ENCODE measurements at places on chromosomes 1 and 21.

DNA sequence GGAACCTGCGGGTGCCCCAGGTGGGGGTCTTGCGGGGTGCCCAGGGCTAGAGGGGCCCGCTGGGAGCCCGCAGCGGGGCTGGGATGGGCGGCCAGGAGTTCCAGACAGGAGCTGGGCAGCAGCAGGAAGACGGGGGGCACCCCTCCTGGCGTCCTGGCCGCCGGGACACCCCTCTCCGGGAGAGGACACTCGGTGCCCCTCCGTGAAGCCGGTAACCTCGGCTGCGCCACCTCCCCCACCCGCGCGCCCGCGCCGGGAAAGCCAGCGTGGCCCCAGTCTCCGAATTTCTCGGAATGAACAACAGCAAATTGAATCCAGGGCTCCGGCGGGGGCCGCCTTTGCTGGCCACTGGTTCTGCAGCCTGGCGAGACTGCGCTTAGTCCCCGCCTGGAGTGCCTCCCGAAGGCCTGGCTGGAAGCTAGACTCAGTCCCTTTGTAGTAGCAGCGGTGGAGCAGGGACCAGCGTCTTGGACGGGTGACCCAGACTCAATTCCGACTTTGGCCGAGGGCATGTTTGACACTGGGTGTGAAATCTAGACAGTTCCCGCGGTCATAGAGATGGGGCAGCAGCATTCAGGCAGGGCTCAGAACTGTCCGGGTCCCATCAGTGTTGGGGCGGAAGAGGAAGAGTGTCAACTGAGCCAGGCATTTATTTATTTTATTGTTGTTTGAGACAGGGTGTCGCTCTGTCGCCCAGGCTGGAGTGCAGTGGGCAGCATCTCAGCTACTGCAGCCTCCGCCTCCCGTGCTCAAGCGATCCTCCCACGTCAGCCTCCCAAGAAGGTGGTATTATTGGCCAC is 773 bp downstream of the IFNGR2 start:
- no peak for DNase-seq

- no peak for DNase-seq
Observed at GRCh38 chr1:109134423-109134822, 20.5 kb downstream of the ELAPOR1 start.

DNA sequence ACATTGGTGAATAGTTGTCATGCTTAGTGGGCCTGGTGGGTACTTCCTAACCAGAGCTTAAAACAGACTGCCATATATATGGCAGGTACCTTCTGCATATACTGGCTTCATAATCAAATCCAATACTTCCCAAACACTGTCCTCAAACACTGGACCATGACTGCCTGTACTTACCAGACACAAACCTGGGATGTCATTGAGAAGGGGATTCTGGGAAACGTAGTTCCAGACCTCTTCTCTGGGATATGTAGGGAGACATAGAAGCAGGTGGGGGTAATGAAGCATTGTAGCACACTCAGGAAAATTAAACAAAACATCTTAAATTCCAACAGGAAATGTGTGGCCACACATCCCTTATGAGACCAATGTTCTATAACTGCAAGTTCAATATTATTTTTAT is 76.5 kb upstream of the ADAMTS5 start:
- DNase-seq: no peak

GRCh38 chr1:200640963-200641401 is 20.4 kb upstream of the KIF14 start:
- no peak for DNase-seq

- no peak for DNase-seq
Observed at GRCh38 chr1:48649880-48650279, 126.8 kb downstream of the BEND5 start.

DNA sequence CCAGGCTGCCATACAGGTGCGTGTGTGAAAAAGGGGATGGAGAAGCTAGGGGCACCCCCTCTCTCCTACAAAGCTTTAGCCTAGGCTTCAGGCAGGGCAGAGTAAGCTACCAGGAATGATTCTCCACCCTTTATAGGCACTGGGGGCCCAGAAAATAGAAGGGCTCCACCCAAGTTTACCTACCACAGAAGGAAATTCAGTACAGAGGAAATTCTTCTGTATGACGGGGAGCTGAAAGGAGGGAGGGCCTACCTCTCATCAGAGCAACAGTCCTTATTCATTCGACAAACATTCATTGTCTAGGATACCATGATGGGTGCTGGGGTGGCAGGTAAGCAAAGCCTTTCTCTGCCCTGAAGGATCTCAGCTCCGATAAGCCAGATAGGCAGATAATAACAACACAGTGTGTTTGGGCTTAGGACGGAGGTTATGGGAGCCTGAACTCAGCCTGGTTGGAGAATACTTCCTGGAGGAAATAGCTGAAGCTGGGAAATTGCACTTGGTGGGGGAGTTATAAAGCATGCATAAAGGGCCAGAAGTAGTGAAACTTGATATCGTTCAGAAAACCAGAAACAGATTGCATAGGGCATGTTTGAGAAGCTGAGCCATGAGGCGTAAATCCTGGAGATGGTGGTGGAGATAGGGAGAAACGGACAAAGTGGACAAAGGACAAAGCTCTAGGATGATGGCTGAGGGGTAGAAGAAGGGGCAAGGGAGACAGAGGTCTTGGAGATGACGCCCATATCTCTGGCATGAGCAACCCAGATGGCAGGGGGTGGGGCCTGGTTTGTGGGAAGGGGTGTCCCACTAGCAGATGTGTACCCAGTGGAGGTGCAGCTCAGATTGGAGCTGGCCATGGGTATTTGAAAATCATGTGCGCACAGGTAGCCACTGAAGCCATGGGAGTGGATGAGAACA is 5.3 kb upstream of the P3R3URF start:
- no peak for DNase-seq

DNA sequence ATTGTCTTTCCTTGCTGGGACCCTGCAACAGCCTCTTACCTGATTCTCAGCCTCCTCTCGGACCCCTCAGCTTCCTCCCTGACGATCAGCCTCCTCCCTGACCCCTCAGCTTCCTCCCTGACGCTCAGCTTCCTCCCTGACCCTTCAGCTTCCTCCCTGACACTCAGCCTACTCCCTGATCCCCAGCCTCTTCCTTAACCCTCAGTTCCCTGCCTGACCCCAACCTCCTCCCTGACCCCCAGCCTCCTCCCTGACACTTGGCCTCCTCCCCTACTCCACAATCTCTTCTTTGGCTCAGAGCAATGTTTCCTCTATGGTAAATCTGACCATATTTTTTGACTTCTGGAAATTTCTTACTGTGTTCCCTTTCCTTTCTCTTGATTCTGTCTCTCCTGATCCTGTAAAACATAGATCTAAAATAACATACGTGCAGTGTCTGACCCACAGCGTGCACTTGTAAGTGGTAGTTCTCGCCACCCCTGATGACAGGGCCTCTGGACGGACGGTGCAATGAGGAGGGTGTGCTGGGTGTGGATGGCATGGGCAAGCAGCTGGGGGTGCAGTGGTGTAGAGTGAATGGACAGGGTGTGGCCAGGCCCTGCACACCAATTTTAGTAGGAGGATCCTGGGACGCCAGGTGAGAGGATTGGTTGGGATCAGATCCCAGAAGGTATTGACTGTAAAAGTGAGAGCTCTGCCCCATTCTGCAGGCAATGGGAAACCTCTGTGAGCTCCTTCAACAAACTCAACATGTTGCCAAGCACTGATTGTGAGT is 264.1 kb downstream of the FOXD2 start:
- DNase-seq: no peak

- DNase-seq: no peak
Observed at GRCh38 chr1:230025686-230026085, 41.4 kb upstream of the GALNT2 start.

DNA sequence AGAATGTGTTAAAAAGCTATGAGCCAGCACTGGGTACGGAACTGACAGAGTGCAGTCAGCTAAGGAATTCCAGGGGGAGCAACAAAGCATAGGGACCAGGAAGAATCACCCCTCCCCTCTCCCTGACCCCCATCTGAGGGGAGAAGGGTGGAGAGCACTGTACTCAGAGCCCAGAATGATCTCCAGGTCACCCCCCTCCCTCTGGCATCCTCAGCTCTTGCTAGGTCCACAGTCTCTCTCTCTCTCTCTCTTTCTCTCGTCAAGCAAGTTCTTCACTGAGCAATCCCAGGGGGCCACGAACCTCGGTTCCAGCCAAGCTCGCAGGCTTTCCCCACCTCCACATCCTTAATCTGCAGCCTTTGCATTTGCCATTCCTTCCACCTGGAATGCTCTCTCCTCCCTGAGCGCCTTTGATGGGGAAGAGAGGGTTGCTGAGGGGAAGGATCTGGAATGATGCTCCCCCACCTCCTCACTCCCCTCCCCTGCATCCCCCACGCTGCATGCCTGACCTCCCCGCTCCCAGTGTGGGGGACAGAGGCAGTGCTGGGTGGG is 6.7 kb upstream of the WASF2 start:
- no peak for DNase-seq

GRCh38 chr1:185960422-185961321 is 226.5 kb downstream of the HMCN1 start:
- no peak for DNase-seq

GRCh38 chr1:113946112-113946511 is 17.0 kb downstream of the HIPK1 start:
- DNase-seq: no peak

GRCh38 chr1:111802984-111803383 is 47.3 kb downstream of the DDX20 start:
- DNase-seq: no peak

Data from stimulated activated CD8-positive, alpha-beta memory T cell treated with anti-CD3 and anti-CD28 coated beads, Interleukin-15, amount 100 ng/mL, for 48 hours (primary cell).